NCI-H2171 (cell line): ENCODE measurements at places on chromosomes 12 and 14.

DNA sequence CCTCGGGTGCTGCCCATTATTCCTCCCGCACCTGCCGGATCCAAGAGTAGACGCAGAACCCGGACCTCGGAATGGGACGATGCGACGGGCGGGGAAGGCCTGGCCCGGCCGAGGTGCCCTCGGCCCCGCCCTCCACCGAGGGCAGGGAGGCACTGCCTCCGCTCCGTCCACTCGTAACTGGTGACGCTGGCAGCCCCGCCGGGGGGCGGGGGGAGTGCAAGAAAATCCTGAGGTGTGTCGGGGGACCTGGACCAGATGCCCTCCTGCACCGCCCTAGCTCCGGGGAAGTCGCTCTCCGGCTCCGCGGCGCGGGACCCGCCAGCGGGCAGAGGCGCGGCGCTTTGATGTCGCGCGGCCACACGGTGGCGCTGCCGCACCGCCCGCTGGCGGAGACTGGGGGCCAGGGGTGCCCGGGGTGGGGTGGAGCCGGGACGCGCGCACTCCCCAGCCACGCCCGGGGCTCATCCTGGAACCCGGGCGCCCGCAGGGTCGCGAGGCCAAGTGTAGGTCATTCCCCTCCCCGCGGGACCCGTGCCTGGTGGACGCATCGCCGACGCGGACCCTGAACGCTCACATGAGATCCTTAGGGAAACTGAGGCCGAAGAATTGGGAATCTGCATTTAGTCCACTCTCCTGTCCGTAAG lies 202.8 kb downstream of the TTC8 start:
- DNase-seq: peak; percentile 44

GRCh38 chr12:19608039-19608438 lies 168.7 kb downstream of the AEBP2 start:
- DNase-seq: no peak

DNA sequence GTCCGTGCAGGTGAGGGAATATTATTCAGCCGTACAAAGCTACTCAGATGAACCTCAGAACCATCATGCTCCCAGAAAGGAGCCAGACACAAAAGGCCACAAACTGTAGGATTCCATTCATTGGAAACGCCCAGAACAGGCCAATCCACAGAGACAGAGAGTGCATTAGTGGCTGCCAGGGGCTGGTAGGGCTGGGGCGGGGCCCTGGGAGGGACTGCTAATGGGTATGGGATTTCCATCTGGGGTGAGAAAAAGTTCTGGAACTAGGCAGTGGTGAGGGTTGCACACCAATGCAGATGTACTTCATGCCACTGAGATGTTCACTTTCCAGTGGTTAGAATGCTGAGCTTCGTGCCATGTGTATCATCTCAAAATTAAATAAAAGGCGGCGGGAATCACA lies 101.1 kb downstream of the RFLNA start:
- no peak for DNase-seq

- no peak for DNase-seq
These were observed 16.4 kb downstream of the ACTN1 start for GRCh38 chr14:68962681-68963080.

- no peak for DNase-seq
These were observed 83.4 kb downstream of the HECTD1 start for GRCh38 chr14:31124197-31124596.

- no peak for DNase-seq
These were observed 2.5 kb upstream of the PLBD1 start for GRCh38 chr12:14570231-14570630.

DNA sequence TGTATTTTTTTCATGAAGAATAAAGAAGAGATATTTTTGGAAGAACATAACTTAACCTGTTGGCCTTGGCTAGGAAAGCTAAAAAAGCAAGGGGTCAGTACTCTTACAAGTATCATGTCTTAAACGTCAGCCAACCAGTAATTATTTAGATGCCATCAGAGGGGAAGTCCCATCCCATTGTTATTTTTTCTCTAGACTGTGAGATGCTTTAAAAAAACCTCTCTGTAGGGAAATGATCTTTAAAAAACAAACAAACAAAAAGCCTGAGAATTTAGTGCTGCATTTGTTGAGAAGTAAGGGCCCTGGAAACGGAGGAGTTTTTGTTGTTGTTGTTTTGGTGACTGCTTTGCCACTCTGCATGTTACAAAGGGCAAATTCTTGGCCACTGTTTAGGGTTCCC lies 474.0 kb downstream of the ZFP36L1 start:
- no peak for DNase-seq

GRCh38 chr12:11668611-11669010 lies 19.1 kb downstream of the ETV6 start:
- no peak for DNase-seq

DNA sequence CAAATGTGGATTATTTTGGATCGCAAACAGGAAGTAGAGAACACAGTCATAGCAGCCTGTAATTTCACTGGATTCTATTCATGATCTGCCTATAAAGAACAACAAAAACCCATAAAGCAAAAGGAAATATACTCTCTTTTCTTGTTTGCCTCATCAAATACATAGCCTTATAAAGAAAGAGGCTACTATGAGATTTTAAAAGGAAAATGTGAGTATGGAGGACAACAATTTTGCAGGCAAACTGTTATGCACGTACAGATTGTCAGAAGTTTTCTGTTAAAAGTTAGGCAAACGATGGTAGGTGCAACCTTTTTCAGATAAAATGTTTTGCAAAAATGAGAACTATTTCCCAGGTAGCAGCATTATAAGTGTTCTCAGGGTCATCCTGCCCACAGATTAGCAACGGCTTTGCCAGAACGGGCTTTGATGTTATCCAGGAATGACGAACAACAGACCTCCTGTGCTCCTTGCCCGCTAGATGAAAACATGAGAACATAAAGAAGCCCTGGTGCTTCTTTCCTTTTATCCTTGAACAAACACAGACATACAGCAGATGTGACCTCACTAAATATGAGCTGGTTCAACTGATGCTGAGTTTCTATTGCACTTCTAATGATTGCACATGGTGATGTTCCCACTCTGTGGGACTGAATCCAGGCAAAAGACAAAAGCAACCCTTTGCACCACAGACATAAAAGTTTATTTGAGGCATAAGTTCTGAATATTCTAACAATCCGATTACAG lies 88.1 kb downstream of the ITPR2 start:
- peak; percentile 7 for DNase-seq

- peak; percentile 47 for DNase-seq
These were observed 5.8 kb upstream of the GLT8D2 start for GRCh38 chr12:104055686-104056388.
